CD4-positive, alpha-beta T cell treated with Interleukin-4 for 4 hours (primary cell): ENCODE measurements at places on chromosomes 12 and 14.

DNA sequence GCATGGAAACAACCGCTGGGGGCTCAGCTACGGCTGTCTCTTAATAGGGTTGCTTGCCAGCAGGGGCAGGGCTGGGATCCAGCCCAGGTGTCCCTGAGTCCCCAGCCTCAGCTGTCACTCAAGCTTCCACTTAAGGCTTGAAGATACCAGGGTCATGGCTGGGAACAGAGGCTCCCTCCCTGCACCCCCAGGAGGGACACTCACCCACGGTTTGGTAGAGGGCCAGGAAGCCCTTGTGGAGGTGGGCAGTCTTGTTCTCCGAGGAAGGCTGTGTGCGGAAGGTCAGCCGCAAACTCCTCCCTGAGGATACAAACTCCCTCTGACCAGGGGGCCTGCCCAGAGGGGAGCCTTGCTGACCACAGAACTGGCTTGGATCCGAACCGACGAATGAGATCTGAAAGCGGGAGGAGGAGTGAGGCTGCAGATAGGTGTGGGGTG is 7.3 kb downstream of the C1RL start:
- no peak for DNase-seq

- no peak for DNase-seq
Measured at GRCh38 chr12:29599381-29599780, 101.9 kb upstream of the OVCH1 start.

DNA sequence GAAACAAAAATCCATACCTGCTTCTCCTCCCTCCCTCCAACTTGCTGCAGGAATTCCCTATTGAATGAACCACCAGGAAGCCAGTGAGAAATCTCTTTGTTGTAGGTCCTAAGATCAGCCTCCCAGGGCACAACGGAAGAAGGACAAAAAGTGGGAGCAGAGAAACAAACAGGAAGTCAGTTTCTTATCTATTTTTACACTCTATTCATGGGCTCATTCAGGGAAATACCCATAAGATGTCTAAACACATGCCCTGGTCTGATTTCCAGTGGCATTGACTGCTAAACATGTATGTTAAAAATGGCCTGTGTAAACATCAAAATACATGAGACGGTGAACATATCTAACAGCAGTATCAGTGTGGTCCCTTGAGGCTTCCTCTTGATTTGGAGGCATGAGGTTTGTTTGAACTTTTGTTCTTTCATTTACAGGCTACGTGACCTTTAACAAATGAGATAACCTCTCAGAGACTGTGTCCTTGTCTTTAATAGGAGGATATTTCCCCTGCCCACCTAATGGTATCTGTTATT is 18.8 kb downstream of the GPR65 start:
- DNase-seq, result peak; percentile 37

- no peak for DNase-seq
Measured at GRCh38 chr14:104271391-104271790, 133.0 kb downstream of the KIF26A start.

DNA sequence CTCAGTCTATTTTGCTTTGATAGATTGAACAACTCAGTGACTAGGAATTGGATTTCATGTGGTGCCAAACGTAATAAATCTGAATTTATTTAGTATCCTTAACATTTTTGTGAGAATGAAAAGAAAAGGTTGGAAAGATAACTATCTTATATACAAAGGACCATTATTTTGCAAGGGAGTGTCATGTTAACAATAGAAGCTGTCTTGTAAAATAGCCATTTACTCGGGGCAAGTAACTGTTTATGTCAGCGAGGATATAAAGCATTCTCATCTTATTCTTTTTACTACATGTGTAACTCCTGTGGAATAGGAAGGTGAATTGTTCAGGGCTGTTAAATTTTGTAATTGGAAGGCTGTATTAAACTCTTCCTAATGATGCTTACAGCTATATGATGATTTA is 5.9 kb downstream of the RERGL start:
- no peak for DNase-seq

DNA sequence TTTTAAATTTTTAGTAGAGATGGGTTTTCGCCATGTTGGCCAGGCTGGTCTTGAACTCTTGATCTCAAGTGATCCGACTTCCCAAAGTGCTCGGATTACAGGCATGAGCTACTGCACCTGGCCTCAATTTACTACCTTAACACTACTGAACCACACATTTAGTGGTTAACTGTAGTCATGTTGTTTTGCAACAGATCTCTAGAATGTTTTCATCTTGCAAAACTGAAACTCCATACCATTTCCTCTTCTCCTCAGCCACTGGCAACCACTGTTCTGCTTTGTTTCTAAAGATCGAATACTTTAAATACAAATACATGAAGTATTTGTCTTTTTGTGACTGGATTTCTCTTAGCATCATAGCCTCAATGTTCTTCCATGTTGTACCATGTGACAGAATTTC is 15.4 kb upstream of the SMCO2 start:
- DNase-seq, result no peak

GRCh38 chr14:45287610-45288009 is 34.6 kb upstream of the MIS18BP1 start:
- DNase-seq, result no peak

GRCh38 chr14:103130965-103131364 is 7.7 kb downstream of the TNFAIP2 start:
- DNase-seq, result no peak

DNA sequence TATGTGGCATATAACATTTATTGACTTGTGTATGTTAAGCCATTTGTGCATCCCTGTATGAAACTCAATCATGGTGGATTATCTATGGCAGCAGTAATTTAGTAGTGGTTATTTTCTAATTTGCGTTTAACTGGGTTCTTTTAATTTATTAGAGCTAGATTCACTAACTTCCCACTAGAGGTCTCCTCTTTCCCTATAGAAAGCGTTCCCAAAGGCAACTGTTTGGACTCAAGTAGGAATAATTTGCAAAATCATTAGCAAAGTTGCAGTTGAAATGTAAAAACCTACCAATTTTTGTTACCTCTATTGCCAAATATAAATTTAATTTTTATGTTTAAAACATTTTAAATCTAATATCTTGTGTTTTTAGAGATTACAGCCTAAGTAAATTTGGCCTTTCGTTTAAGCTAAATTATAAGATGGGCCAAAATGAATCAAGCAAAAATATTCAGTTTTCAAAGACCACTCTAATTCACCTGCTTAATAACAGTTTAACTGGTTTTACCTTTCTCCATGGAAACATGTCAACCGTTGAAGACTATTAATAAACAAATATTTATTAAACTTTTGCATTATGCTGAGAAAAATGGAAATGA is 6.0 kb downstream of the DMAC2L start:
- DNase-seq, result peak; percentile 41

- no peak for DNase-seq
Measured at GRCh38 chr12:38527631-38528030, 211.1 kb downstream of the ALG10B start.

- no peak for DNase-seq
Measured at GRCh38 chr12:54708826-54709225, 60.7 kb upstream of the DCD start.

GRCh38 chr12:69998922-69999321 is 173.9 kb downstream of the MYRFL start:
- DNase-seq, result no peak

GRCh38 chr12:52270541-52271070 is 3.8 kb upstream of the KRT86 start:
- DNase-seq, result no peak

- DNase-seq, result no peak
Measured at GRCh38 chr12:116165036-116165425, 112.5 kb downstream of the MED13L start.

GRCh38 chr12:125533434-125534029 is 468.3 kb downstream of the AACS start:
- DNase-seq, result no peak

DNA sequence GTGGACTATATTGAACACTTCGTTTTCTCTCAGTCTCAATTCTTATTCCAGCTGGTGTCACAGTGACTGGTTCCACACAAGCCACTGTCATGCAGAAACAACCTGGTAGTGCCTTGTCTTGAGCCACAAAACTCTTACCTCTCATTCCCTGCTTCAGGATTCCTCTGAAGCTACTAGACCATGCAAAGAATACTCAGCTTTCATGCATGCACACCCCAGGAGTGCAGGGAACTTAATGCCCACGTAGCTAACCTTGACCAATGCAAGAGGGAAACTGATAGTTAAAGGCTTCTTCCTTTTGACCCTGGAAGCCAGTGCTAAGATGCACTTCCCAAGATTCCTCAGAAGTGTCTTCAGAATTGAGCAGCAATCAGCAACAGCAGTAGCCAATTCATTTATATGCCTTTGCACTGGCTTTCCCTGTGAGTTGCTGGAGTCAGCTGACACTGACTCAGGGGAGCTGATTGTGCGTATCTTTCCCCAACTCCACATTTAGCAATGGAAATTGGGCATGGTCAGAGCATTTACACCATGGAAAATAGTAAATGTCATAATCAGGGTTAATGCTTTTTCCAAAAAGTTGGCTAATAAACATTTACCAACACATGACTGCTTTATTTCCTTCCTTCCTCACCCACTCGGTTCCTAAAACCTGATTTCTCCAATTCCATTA is 113.6 kb upstream of the SLC35F4 start:
- DNase-seq, result no peak

DNA sequence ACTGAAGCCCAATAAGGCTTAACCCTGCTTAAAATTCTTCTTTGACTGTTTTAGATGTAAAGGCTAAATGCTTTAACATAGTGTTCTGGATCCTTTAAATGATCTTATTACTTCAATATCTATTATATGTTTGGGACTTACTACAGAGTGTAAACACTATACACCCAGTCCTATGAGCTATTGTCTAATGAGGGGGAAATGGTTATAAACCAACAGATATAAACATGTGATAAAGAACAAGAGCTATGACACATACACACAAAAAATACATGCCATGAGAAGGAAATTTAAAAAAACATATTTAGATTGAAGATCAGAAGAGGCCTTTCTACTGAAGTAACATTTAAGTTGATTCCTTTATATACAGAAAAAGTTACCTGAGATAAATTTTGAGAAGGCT is 505.1 kb downstream of the FOXG1 start:
- DNase-seq, result no peak

GRCh38 chr12:132397934-132398385 is 68.6 kb upstream of the GALNT9 start:
- no peak for DNase-seq

GRCh38 chr14:94483071-94483451 is 7.1 kb upstream of the SERPINA9 start:
- no peak for DNase-seq

GRCh38 chr14:84555493-84555892 is 974.5 kb upstream of the FLRT2 start:
- DNase-seq, result no peak

DNA sequence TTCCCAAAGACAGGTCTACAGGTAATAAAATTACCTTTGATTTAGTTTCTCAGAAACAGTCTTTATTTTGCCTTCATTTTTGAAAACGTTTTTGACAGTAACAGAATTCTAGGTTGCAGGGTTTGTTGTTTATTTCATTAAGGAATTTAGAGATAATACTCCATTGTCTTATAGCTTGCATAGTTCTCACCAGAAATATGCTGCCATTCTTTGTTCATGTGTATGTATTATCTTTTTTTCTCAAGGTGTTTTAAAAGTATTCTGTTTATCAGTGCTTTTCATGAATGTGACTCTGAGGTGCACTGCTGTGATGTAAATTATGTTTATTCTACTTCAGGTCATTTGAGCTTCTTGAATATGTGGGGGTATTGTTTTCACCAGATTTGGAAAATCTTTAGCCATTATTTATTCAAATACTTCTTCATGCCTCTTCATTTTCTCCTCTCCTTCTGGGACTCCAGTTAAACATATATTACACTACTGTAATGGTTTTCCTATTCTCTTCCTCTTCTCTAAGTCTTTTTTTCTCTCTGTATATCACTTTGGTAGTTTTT is 32.7 kb downstream of the ZNF605 start:
- no peak for DNase-seq

- DNase-seq, result no peak
Measured at GRCh38 chr12:30440826-30441602, 254.7 kb downstream of the IPO8 start.

GRCh38 chr12:17949558-17950141 is 140.3 kb downstream of the RERGL start:
- no peak for DNase-seq

- DNase-seq, result no peak
Measured at GRCh38 chr14:69992564-69992963, 113.3 kb downstream of the SMOC1 start.

DNA sequence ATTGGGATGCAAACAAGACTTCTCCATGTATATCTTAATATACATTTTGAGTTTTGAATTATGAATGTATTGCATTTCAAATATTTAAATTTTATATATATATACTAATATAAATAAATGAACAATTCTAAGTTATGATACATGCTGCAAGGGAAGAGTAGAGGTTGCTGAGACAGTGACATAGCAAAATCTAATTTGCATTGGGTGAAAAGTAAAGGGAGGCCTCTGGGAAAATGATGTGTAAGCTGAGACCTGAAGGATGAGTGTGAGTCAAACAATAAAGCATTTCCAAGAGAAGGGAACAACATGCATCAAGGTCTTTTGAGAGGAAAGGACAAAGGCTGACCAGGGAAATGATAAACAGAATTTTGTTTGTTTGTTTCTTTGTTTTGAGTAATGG is 62.9 kb upstream of the PTPRQ start:
- no peak for DNase-seq

DNA sequence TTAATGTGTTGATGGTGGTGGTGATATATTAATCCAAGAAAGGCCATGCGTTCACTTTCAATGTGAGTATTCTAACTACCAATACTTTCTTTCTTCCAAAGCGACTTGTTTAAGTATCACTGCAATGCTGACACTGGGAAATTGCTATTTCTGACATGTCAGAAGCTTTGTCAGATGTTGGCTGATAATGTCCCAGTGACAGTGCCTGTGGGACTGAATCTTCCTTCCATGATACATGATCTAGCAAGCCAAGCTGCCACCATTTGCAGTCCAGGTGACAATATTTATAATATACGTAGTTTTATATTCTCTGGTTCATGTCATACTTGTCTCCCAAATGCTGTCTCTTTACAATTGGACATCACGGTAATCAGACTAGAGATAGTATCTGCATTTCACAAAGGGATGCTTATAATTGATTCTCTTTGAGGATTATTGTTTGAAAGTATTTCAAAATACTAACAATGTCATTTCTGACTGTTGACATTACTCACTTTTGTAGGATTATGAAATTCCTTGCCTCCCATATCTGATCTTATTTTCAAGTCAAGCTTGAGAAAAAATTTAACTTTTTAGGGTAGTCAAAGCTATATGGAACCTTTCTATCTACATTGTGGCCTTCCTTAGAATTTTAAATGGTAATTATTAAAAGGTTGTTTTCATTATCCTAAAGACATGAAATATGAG is 57.3 kb downstream of the KNTC1 start:
- DNase-seq, result no peak

GRCh38 chr12:24562771-24563431 is 386.0 kb downstream of the BCAT1 start:
- DNase-seq, result no peak

GRCh38 chr12:11767798-11768197 is 118.3 kb downstream of the ETV6 start:
- no peak for DNase-seq

GRCh38 chr12:131116468-131117117 is 162.9 kb downstream of the ADGRD1 start:
- no peak for DNase-seq
